Type B pancreatic cell (in vitro differentiated cells): ENCODE measurements at places on chromosomes 7 and 10.

- DNase-seq: no peak
- H3K4me3 ChIP-seq: no peak overlapping the region
- no peaks in the 10 kb centered on the region for H3K4me1 ChIP-seq
- H3K27ac ChIP-seq: no peak overlapping the region
Observed at GRCh38 chr7:93054975-93055374, 62.8 kb downstream of the SAMD9 start.

GRCh38 chr7:7614018-7614741, 26.4 kb upstream of the UMAD1 start:
- no peaks in the 10 kb centered on the region for H3K4me1 ChIP-seq
- H3K27ac ChIP-seq: no peak overlapping the region

- peaks cover 7% of the 10 kb centered on the region for H3K4me1 ChIP-seq
- H3K36me3 ChIP-seq: no peaks in the 10 kb centered on the region
- no peak for DNase-seq
- no peak overlapping the region for H3K4me3 ChIP-seq
- H3K27ac ChIP-seq: no peak overlapping the region
Observed at GRCh38 chr7:43117095-43117494, 4.6 kb downstream of the HECW1 start.

- no peak for DNase-seq
- no peak overlapping the region for H3K27ac ChIP-seq
- peaks cover 21% of the 10 kb centered on the region for H3K4me1 ChIP-seq
Observed at GRCh38 chr7:16914771-16915170, 33.0 kb upstream of the AGR3 start.

DNA sequence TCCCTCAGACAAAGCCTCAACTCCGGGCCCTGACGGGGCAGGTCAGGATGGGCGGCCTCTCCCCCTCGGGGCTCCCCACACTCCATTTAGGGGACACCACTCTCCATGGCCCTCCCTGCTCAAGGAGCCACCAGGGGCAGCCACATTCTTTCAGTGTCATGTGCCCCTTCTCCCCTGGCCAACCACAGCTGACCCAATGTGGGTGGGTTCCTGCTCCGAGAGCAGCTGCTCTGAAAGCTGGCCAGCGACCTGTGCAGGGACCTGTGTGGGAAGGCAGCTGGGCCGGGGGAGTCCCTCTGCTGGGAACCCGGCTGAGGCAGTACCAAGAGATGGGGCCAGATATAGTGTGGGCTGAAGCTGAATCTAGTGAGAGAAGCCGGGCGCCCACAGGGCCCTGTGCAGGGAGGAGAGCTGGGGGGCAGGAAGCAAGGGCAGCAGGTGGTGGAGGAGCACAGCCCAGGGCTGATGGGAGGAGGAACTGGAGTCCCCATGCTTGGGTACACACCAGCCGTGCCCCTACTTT, 40.6 kb upstream of the NPFFR1 start:
- no peaks in the 10 kb centered on the region for H3K36me3 ChIP-seq
- H3K27me3 ChIP-seq: no peaks in the 10 kb centered on the region
- peaks cover 16% of the 10 kb centered on the region for H3K4me1 ChIP-seq
- H3K4me3 ChIP-seq: no peak overlapping the region
- H3K27ac ChIP-seq: no peak overlapping the region

- peaks cover 3% of the 10 kb centered on the region for H3K36me3 ChIP-seq
- no peaks in the 10 kb centered on the region for H3K27me3 ChIP-seq
- no peak for DNase-seq
- H3K27ac ChIP-seq: peak overlapping the region; percentile 83
Observed at GRCh38 chr7:1563981-1564602, 5.7 kb downstream of the PSMG3 start.

DNA sequence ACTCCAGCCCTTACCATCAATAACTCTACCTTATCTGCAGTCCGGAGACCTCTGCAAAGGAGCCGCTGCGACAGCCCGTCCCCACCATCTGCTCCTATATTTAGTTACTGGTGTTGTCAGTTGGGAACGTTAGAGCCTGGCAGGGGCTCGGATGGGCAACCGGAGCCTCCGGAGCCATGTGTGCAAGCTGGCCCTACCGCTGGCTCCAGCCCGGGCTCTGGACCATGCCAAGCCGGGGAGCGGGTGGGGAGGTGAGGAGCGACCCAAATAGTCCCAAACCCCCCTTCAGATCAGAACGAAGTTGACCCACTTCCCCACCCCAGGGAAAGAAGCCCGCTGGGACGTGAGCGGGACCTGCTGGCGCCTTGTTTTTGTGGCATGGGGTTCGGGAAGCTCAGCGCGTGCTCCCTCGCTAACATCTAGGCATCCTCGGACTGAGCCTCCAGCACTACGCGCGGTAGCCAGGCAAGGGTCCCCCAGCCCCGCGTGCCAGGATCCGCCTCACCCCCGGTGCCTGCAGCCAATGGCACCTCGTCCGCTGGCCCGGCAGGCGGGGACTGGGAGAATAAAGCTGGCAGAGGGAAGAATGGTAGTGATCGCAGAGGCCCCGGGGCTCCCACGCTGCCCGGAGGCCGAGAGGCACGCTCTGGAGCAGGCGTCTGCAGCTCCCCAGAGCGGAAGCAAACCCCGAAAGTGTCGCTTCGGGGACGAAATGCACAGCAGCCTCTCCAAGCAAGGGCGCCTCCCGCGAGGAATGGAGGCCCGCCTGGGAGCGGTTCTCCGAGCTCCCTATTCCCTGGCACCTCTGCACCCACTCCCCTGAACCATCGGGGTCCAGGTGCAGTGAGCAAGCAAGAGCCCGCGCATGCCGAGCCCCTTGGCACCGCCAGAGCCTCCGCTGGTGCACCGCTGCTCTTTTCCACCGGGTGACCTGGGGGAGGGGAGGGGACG, 679 bp downstream of the LRRC20 start:
- peak overlapping the region; percentile 89 for H3K4me3 ChIP-seq
- no peak for DNase-seq
- H3K27ac ChIP-seq: peak overlapping the region; percentile 32
- H3K4me1 ChIP-seq: peaks cover 13% of the 10 kb centered on the region

DNA sequence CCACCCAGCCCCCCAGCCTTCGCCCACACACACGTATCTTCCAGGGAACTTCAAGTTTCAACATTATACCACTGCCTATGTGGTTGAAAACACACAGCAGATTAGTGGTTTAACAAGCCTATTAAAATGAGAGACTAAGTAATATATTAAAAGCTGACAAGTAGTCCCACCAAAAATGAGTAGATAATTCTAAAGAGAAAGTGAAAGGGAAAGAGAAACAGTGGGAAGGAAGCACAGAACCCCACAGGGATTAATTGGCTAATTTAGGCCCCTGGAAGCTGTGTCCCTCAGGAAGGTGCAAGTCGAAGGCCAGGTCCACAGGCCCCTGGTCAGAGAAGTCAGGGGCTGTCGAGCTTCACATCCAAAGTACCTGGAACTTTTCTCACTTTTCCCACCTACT, 210.5 kb upstream of the YAE1 start:
- DNase-seq: no peak
- peaks cover 55% of the 10 kb centered on the region for H3K27me3 ChIP-seq
- peaks cover 12% of the 10 kb centered on the region for H3K4me1 ChIP-seq
- no peak overlapping the region for H3K27ac ChIP-seq
